ENCODE measurements at places on chromosomes 7 and 10.

DNA sequence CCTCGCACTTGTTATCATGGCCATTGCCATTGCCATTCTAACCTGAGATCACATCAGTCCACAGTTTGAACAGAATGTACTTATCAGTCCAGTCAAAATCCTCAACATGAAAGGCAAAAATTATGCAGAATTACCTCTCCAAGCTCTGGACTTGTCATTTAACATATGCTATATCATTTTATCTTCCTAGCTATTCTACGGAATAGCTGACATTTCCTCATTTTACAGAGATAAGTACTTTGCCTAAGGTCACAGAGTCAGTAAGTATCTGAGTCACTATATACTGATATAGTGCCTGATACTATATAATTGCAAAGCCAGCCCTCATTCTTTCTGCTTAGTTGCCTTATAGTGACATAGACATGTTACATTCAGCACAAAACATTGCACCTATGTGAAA lies 456.9 kb upstream of the GHITM start:
- DNase-seq, result no peak

- DNase-seq, result no peak
Measured at GRCh38 chr10:11266426-11266825, 248.8 kb downstream of the CELF2 start.

GRCh38 chr10:35872671-35873070 lies 230.6 kb upstream of the FZD8 start:
- DNase-seq, result no peak

- DNase-seq, result no peak
Measured at GRCh38 chr10:110471566-110472139, 26.1 kb upstream of the DUSP5 start.

DNA sequence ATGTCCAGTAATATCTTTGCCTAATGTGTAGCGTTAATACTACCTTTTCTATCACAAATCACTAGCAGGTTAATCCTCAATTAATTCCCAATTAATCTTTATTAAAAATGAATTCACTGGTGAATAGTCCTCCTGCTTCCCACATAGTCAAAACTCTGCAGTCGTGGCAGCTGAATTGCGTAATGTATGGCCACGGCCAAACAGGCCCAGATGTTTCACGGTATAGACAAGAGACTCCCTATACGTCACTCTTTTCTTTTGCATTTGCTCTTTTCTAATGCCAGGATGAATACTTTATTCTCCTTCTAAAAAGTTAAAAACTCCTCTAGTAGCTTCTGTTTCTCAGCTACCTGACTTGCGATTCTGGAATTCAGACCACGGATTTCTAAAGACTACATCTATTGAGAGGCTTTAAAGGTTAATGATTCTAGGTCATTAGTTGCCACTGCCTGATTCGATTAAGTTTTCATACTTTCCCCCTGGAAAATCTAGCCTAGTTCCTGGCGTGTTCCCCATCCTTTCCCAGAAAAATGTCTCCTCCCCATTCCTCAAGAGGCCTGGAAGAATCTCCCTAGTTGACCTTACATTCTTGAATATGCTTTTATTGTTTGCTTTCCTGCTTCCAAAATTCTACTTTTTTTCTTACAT lies 16.9 kb downstream of the MEOX2 start:
- no peak for DNase-seq

DNA sequence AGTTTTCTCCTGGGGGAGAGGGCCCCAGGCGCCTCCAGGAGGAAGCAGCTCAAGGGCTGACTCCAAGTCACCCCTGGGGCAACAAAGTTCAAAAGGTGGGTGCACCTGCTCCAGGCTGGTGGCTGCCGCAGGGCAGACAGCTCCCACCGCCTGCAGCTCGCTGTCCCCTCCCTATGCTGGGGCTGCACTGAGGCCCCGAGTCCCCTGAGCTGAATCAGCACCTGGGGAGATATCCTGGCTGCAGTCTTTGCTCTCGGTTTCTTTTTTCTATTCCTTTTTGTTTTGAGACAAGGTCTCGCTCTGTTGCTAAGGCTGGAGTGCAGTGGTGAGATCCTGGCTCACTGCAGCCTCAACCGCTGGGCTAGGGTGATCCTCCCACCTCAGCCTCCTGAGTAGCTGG lies 183.4 kb downstream of the DNAJB6 start:
- peak; percentile 40 for DNase-seq

DNA sequence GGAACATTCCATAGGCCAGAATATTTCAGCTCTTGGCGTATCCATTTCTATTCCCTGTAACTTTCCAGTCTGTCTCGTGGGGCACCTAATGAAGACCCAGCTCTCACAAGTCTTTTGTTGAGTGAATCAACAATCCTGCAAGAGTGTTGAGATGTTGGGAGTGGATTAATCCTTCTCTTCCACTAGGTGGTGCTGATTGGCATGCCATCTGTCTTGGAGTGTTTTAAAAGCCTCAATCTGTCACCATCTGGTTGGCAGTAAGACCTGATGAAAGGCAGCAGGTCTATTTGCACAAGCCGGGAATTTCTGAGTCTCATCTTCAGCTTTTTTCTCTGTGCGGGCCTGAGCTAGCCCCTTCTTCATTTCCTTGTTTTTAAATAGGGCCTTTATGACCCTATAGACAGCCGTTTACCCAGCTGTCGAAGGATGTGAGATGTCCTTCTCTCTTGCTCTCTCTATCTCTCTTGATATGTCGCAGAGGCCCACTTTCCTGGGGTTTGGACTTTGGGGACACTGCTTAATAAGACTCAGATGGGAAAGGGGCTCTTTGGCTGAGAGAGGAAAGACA lies 180.5 kb downstream of the ZNF365 start:
- DNase-seq, result no peak

DNA sequence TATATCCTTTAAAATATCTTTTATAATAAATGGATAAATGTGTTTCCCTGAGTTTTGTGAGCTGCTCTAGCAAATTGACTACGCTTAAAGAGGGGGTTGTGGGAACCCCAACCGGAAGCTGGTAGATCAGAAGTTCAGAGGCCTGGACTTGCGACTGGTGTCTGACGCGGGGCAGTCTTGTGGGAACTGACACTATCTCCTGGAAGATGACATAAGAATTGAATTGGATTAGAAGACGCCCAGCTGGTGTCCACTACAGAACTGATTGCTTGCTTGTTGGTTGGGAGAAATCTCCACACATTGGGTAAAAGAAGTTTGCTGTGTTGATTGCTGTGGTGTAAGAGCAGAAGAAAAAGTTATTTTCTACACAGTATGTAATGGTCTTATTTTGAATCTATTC lies 51.1 kb upstream of the AHR start:
- no peak for DNase-seq

GRCh38 chr7:30353932-30354607 lies 69.7 kb downstream of the ZNRF2 start:
- no peak for DNase-seq

- DNase-seq, result no peak
Measured at GRCh38 chr7:133102276-133103060, 20.6 kb upstream of the CHCHD3 start.

DNA sequence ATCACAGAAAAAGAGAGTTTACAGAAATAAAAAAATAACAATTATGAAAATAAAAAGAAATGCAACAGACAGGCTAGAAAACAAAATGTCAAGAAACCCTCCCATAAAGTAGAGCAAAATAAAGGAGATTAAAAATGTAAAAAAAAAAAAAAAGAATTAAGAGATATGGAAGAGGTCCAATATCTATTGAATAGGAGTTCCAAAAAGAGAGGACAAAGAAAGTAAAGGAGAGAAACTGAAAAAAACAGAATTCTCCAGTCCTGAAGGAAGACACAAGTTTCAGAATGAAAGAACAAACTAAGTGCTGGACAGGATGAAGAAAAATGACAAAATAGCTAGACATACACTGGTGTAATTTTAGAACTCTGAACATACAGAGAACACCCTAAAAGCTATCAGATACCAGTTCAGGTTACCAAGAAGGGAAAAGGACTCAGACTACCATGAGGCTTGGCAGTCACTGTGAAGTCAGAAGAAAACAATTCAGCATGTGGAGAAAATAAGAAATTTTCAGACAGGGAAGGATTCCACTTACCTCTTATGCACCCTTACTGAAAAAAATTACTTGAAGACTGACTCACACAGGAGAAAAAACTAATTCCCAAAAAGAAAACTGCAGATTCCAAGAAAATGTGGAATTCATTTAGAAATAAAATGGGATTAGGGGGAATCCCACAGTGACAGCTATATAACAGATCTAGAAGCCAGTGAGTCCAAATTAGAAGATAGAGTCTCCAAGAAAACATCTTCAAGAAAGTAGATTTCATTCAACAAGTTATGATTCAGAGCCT lies 40.4 kb upstream of the ABLIM1 start:
- no peak for DNase-seq

- no peak for DNase-seq
Measured at GRCh38 chr7:82624337-82624736, 180.8 kb upstream of the CACNA2D1 start.

GRCh38 chr10:107728807-107729206 lies 564.3 kb upstream of the SORCS1 start:
- no peak for DNase-seq

DNA sequence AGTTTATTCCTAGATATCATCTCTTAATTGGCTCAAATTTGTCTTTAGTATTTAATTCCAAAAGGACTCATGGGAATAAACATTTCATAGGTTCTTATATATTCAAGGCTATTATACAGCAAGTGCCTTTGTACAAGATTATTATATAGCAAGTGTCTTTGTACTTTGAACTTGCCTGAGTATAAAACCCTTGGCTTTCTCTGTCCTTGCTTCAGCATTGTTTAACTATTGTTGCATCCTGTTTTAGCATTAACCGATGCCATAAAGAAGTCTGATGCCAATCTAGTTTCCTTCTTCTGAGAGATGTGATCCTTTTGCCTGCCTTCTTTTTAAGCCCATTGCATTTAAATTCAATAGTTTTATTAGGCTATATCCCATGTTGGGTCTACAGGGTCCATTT lies 270.0 kb downstream of the NEBL start:
- DNase-seq, result no peak

GRCh38 chr10:789831-790701 lies 100.6 kb upstream of the DIP2C start:
- DNase-seq, result peak; percentile 52

GRCh38 chr7:28551331-28551730 lies 139.0 kb downstream of the CREB5 start:
- DNase-seq, result no peak

GRCh38 chr10:108250936-108251620 lies 1086.6 kb upstream of the SORCS1 start:
- DNase-seq, result no peak

- DNase-seq, result no peak
Measured at GRCh38 chr10:67875340-67876238, 8.9 kb upstream of the SIRT1 start.

DNA sequence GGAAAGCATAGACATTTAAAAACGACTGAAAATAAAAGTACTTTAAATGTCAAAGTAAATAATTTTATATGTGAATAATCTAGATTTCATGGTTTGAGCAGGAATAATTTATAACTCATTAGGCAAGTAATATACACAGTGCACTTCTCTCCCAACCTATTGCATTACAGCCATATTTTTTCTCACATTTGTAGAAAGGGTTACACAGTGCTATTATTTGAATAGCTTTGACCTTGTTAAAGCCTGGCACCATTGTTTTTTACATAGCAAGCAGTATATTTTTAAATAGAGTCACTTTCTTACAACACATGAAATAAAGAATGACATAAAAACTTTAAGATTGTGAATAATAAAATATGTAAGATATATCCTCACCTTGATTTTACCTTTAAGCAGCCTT lies 969 bp downstream of the PPP1R3A start:
- no peak for DNase-seq

DNA sequence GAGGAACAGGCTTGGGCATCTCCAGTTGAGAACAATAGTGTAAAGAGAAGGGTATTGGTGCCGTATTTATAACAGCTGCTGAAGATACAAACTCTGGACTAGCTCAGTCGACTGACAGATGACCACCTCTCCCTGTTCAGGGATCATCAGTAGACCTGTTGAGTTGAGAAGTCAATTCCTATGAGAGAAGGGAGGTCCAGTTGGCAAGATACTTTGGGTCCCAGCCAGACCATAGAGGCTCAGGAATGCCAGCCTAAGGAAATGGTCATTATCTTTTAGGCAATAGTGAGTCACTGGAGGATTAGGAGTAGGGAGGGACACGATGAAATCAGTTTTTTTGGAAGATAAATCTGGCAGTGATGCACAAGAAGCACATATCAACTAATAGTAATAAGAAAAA lies 202.9 kb downstream of the TRIL start:
- no peak for DNase-seq

- no peak for DNase-seq
Measured at GRCh38 chr10:52198540-52198939, 115.5 kb upstream of the DKK1 start.

- no peak for DNase-seq
Measured at GRCh38 chr7:112792441-112792840, 2.2 kb upstream of the TMEM168 start.

DNA sequence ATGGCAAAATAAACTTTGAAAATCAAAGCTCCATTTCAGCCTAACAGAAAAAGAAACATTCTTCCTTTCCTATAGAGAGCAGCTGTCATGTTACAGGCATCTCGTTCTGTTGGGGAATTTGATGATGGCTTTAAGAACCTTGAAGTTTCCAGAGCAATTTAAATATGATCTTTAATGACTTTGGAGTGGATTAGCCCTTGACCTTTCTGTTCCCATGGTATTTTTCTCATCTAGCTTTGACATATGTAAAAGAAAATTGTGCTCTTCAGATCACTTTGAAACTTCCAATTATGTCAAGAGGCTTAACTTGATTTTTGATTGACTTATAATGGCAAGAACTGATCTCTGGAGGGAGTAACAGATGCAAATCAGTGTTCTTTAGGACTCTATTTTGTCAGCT lies 157.6 kb upstream of the SEMA3E start:
- DNase-seq, result no peak

DNA sequence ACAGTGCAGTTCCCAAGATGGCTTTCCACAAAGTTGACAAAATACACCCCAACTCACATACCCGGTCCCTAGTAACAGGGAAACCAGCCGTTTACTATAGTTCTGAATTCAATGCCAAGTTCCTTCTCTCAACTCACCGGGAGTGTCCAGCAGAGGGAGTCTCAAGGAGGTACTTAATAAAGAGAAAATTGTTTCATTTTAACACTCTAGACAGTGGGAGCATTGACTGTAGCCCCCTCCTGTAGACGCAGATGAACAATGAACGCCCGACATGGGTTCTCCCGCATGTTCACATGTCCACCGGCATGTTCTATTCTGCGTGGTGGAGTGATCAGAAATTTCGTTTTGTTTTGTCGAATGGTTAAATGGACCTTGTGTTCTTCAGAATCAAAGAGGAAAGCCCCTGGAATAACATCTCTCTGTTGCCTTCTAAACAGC lies 1.9 kb downstream of the HIPK2 start:
- DNase-seq, result no peak

- no peak for DNase-seq
Measured at GRCh38 chr7:66016131-66016461, 34.1 kb upstream of the GUSB start.

DNA sequence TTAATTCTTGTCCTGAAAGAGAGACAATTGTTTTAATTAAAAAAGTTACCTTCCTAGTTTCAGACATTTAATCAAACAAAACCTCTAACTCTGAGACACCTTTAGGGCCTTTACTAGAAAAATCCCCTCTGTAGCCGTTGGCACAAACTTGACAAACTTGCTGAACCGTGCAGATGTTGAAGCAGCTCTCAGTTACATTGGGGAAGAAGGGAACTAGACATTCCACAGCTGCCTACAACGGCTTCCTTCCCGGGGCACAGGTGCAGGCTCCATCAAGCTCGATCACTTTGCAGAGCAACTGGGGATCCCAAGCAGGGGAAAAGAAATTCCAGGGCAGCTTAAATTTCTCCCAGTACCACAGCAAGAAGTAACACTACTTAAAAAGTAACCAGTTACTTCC lies 141.3 kb downstream of the SKAP2 start:
- DNase-seq, result peak; percentile 48

GRCh38 chr7:51789489-51789888 lies 472.9 kb upstream of the COBL start:
- DNase-seq, result no peak

GRCh38 chr7:67484244-67484751 lies 487.7 kb downstream of the TYW1 start:
- peak; percentile 79 for DNase-seq
